HCT116 (cell line): ENCODE measurements at places on chromosomes 11 and 22. TPM values are rescaled to one million over a fixed set of nuclear protein-coding genes. Genes with fewer than 3 reads are reported as not detected.

GGT5 gene
- 0.57 TPM for total RNA-seq

TREH gene
- 0.15 TPM for total RNA-seq

DDI1 gene
- total RNA-seq, result not detected

MAP6 gene
- not detected for total RNA-seq

GDPD4 gene
- total RNA-seq, result not detected

CCDC87 gene
- 0.39 TPM for total RNA-seq

OR52A1 gene
- total RNA-seq, result not detected

LSP1 gene
- 1.3 TPM for total RNA-seq

GP1BB gene
- total RNA-seq, result 4.8 TPM

FBLN1 gene
- 23.4 TPM for total RNA-seq

UBQLNL gene
- total RNA-seq, result not detected

FAM111B gene
- 10.7 TPM for total RNA-seq

PKDREJ gene
- total RNA-seq, result not detected

CABP2 gene
- total RNA-seq, result not detected

APOA1 gene
- 2.0 TPM for total RNA-seq

C11orf65 gene
- 1.3 TPM for total RNA-seq

OR51B2 gene
- total RNA-seq, result 17.1 TPM

VPREB1 gene
- total RNA-seq, result not detected

MAPK1 gene
- total RNA-seq, result 137 TPM

CDHR5 gene
- not detected for total RNA-seq

TESMIN gene
- 24.8 TPM for total RNA-seq

WBP2NL gene
- total RNA-seq, result not detected

UPK3A gene
- total RNA-seq, result not detected

DEFB131B gene
- not detected for total RNA-seq

EML3 gene
- total RNA-seq, result 124 TPM

AMPD3 gene
- total RNA-seq, result 25.9 TPM

TMPRSS4 gene
- 1.5 TPM for total RNA-seq

PHOX2A gene
- not detected for total RNA-seq

HBE1 gene
- 212 TPM for total RNA-seq

KDM4E gene
- not detected for total RNA-seq

MS4A3 gene
- total RNA-seq, result not detected

OR5D16 gene
- total RNA-seq, result not detected

OR52E8 gene
- not detected for total RNA-seq

SNX19 gene
- total RNA-seq, result 25.2 TPM

CFL1 gene
- 1,270 TPM for total RNA-seq

FAM111A gene
- 30.3 TPM for total RNA-seq

USP2 gene
- total RNA-seq, result 5.0 TPM

MFNG gene
- 4.5 TPM for total RNA-seq

OR2AG2 gene
- total RNA-seq, result 0.07 TPM

ALDH3B1 gene
- total RNA-seq, result 25.5 TPM

GSTT2 gene
- 5.1 TPM for total RNA-seq

FIBIN gene
- not detected for total RNA-seq

CCDC116 gene
- 0.66 TPM for total RNA-seq

RAB3IL1 gene
- total RNA-seq, result 18.1 TPM

TTC28 gene
- 0.12 TPM for total RNA-seq

CAPRIN1 gene
- total RNA-seq, result 285 TPM

CXCR5 gene
- not detected for total RNA-seq
